ENCODE measurements at places on chromosomes 2 and 18.

DNA sequence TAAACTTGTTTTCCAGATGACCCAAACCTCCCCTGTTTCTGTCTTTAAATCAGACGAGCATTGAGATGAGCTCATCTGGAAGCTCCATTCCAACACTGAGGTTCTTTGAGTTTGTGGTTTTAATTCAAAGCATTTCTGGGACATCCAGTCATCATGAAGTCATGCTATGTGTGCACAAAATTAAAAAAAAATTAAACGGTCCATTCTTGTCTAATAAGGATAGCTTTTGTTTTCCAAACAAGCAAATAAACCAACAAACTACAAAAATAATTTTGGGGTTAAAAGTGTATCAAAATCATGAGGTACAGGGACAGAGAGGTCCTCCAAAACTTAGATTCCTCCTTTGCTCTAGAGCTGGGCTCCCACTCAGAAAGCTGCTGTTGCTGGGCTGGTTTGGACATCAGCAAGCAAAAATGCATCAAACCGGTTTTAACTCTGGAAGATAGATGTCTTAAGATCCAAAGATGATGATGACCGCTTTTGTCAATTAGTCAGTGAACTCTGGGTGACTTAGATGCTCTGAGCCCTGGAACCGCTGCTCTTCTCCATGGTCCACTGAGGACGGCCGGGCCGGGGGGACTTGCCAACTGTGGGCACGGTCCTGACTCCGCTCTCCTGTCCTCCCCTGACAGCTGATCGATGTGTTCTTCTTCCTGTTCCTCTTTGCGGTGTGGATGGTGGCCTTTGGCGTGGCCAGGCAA, 65.4 kb downstream of the TRPM8 start:
- DNase-seq: no peak

DNA sequence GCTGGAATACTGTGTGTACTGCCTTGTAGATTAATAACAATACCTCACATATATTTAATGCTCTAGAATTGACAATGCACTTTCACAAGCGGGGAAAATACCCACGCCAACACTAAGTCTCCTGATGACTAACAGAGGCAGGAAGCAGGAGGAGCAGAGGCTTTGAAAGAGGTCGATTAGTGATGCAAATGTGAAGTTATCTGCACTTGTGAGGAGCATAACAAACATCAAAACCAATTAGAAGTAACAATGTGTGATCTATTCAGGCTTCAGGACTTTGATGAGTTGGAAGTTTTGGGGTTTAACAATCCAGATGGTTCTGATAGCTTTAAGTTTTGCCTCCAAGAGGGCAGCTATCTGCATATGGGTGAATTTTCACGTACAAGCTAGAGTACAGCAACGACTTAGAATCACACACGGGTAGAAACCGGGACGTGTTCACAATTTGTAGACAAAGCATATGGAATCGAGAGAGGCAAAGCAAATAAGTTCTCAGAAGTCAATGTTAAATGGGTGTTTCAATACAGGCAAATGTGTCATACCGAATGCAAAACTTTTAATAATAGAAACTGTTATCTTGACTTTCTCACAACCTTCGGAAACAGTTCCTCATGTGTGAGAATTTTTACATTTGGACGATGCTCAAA, 114.5 kb downstream of the METTL8 start:
- no peak for DNase-seq

DNA sequence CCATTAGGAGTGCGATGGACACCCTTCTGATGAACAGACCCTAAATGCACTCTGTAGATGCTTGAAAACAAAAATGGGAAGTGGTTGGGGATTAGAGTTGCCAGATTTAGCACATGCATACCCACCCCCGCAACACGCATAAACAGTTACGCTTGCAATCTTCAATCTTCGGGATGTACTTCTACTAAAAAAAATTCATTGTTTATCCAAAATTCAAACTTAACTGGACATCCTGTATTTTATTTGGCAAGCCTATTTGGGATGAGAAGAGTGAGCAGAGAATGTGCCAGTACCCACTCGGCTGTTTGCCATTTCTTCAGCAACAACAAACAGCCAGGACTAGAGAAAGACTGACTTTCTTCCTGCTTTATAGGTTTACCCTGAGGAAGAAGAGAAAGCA, 18.4 kb downstream of the KIAA2012 start:
- no peak for DNase-seq

DNA sequence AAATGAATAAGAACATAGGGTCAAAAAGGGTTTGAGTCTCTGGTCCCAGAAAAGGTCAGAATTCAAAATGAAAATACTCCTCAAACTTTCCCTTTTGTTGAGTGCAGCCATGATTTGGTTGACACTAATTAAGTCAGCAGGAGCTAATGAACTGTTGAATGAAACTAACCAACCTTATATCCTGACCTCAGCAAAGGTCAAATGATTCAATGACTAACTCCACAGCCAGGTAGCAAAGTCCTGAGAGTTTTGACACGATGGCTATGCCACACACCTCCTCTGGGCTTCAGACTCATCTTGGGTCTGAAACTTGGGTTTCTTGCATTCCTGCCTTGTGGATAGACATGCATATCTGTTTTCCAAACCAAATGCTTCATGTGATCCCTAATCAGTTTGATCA, 172.3 kb downstream of the INO80D start:
- DNase-seq: no peak

- no peak for DNase-seq
These were observed 38.9 kb downstream of the KLF7 start for GRCh38 chr2:207126724-207127308.

- DNase-seq: no peak
These were observed 2.6 kb downstream of the INHA start for GRCh38 chr2:219574484-219575311.

Measured in thoracic aorta (tissue), 2 donors.